HuH-7.5 (cell line): ENCODE measurements at places on chromosomes 4 and X.

- DNase-seq, result no peak
These were observed 160.1 kb upstream of the VCX3A start for GRCh38 chrX:6694977-6695376.

DNA sequence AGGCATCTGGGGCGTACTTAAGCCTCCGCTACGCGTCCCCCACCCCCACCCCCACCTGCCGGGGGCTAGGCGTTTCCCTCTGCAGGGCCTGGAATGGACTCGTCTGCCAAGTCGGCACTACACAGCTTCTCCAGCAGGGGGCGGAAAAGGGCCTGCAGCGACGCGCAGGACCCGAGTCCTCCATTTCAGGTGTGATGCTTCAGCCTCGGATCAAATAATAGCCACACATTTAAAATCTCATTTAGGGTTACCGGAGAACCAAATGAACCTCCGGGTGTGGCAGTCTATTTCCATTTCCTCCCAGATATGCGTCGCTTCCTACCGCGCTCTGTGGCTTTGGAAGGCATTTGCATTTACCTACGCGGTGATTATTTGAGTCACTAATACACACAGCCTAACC is 2.9 kb downstream of the PAK3 start:
- DNase-seq, result peak; percentile 12

GRCh38 chr4:164935363-164935762 is 42.1 kb downstream of the TRIM61 start:
- DNase-seq, result no peak

DNA sequence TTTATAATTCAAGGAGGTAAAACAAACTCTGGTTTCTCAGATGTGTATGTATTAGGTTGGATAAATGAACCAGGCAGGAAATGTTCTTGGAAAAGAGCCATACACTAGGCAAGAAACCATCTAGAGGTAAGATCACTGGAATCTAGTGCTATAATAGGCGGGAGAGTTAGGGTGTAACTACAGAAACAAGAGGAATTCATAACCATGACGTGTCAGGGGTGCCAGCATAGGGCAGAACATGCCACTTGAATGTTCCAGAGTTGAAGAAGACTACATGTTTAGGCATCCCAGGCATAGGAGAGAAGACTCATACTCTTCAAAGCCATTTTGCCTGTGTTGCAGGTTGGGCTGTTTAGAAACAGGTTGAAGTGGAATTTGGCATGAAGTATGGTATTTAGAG is 198.7 kb downstream of the CCNG2 start:
- DNase-seq, result no peak

DNA sequence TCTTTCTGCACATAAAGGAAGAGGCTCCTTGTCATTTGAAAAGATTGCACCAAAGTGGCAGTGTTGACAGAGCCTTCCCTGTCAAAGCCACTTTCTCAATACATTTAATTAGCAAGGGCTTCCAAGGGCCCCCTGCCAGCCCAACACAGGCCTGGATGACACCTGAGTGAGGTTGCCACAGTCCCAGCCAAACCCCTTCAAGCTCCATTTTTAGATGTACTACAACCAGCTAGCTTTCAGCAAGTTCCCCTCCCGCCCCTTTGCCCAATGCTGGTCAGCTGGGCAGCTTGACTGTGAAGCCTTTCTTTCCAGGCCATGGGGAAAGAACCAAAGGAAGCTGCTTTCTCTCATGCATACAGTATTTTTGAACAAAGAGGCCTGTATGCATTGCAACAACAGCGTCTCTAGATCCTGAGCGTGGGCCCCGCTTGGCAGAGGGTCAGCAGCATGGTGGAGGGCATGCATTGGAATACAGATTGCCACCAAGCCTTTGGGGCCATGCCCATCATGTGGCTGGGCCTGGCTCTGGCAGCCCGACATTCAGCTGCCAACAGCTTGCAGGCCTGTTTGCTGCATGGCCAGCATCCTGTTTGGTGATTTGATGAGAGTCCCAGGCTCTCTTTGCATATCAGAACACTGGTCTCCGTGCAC is 261.1 kb upstream of the GATB start:
- no peak for DNase-seq

GRCh38 chr4:109303140-109303496 is 660 bp upstream of the COL25A1 start:
- DNase-seq, result no peak
